GM23248 (cell line): ENCODE measurements at places on chromosomes 5 and 9.

- no peak overlapping the region for H3K4me3 ChIP-seq
- H3K27ac ChIP-seq, result no peak overlapping the region
- no peaks in the 10 kb centered on the region for H3K36me3 ChIP-seq
- peaks cover 15% of the 10 kb centered on the region for H3K4me1 ChIP-seq
Measured at GRCh38 chr5:142216931-142217330, 107.9 kb downstream of the SPRY4 start.

DNA sequence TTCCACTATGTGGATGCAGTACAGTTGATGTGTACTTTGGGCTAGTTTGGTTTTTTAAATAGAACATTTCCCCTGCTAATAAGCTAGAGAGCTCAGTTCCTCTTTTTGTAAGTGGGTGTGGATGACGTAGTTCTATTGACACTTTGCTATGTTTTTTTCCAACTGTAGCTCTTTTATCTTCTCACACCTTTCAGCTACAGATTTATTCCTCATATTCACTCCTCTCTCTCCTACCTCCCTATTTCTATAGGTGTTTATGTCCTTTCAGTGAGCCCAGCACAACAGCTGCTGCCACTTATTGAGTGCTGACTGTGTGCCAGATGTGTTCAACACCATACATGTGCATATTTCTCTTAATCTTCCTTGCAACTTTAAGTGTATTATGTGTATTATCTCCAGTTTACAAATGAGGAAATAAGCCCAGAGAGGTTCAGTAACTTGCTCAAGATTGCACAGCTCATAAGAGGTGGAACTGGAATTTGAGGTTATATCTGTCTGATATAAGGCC is 215.7 kb downstream of the SEMA6A start:
- no peak for DNase-seq
- no peak overlapping the region for H3K27ac ChIP-seq
- no peak overlapping the region for H3K4me3 ChIP-seq
- no peaks in the 10 kb centered on the region for H3K4me1 ChIP-seq

DNA sequence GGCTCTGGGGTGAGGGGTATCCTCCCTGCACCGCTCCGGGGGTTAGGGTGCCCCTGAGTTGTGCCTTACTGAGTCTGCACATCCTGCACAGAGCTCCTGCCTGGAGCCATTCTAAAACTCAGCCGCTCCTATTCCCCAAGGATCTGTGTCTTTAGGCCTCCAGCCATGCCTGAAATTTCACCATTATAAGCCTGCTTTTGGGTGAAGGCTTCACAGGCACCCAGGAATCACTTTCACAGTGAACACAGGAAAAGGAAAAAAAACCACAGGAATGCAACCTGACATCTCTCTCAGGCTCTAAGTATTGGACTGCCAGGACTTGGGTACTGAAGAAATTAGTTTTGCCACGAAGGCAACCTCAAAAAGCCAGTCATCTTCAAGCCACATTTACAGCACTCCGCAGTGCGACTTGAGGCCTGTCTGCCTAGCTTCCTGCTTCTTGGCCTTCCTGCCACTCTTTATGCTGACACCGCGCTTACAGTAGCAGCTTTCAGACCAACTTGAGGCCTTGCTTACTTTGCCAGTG is 30.9 kb downstream of the GALNT10 start:
- peaks cover 31% of the 10 kb centered on the region for H3K4me1 ChIP-seq
- H3K27me3 ChIP-seq, result no peaks in the 10 kb centered on the region
- H3K27ac ChIP-seq, result peak overlapping the region; percentile 93
- 0 out of 2 replicates have a peak overlapping the region, but pooled peaks have one; percentile 0 for H3K4me3 ChIP-seq
- peak; percentile 90 for DNase-seq

- H3K27ac ChIP-seq, result 0 out of 2 replicates have a peak overlapping the region, but pooled peaks have one; percentile 37
- DNase-seq, result peak; percentile 34
- H3K4me1 ChIP-seq, result peaks cover 44% of the 10 kb centered on the region
- H3K36me3 ChIP-seq, result peaks cover 35% of the 10 kb centered on the region
Measured at GRCh38 chr5:151810897-151811296, 39.1 kb downstream of the G3BP1 start.

DNA sequence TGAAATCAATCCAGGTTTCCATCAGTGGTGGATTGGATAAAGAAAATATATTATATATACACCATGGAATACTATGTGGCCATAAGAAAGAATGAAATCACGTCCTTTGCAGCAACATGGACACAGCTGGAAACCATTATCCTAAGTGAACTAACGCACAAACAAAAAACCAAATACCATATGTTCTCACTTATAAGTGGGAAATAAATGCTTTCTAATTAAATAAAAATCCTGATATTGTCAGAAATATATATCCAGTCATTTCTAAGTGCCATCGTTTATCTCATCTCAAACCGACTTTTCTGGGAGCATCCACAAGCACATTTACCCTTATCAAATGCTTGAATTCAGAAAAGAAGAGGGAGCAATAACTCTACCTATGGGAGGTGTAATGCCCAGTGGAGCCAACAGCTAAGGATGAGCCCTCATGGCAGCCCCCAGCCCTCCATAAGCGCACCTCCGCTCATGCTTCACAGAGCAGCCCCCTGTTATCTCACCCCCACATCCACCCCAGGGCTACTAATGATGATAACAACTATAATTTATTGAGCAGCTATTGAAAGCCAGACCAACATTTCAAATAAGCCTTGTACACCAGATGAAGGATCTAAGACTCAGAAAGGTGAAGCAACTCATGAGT is 101.7 kb upstream of the SPOCK1 start:
- H3K36me3 ChIP-seq, result no peaks in the 10 kb centered on the region
- DNase-seq, result peak; percentile 22
- H3K27ac ChIP-seq, result no peak overlapping the region
- no peak overlapping the region for H3K4me3 ChIP-seq
- H3K4me1 ChIP-seq, result peaks cover 3% of the 10 kb centered on the region; the same call in 1 of the 2 replicates
- H3K27me3 ChIP-seq, result peaks cover 18% of the 10 kb centered on the region
